ENCODE measurements at places on chromosomes 2 and 18. TPM values are rescaled to one million over a fixed set of nuclear protein-coding genes. Genes with fewer than 3 reads are reported as not detected.

Gene RAPGEF4
- 2.5 TPM for total RNA-seq

- no peaks in the 10 kb centered on the region for H3K27me3 ChIP-seq
- no peak for DNase-seq
- H3K27ac ChIP-seq = peak overlapping the region; percentile 76
- peaks cover 14% of the 10 kb centered on the region for H3K4me1 ChIP-seq
- no peaks in the 10 kb centered on the region for H3K36me3 ChIP-seq
Measured at GRCh38 chr2:45568935-45569334, 42.1 kb downstream of the SRBD1 start.

DNA sequence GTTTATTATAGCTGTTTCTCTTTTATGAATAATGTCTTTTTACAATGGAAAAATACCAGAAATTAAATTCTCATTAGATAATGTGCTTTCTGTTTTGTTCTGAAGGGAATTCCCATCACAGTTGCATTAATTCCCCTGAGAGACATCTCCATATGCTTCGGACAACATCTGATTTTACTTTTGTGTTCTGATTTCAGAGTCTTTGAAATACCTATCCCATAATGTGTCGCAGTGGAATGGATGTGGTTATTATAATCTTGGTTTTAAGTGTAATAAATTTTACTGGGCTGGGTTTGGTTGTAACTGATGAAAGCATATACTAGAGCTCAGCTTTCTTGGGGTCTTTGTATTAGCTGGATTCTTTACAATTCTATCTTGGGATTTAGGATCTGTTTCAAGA, 12.5 kb downstream of the SPTBN1 start:
- H3K27ac ChIP-seq = no peak overlapping the region
- no peak overlapping the region for H3K4me3 ChIP-seq
- no peaks in the 10 kb centered on the region for H3K27me3 ChIP-seq
- no peak for DNase-seq
- no peaks in the 10 kb centered on the region for H3K4me1 ChIP-seq

- no peaks in the 10 kb centered on the region for H3K4me1 ChIP-seq
- DNase-seq = no peak
- H3K27me3 ChIP-seq = no peaks in the 10 kb centered on the region
Measured at GRCh38 chr18:12421732-12422131, 14.0 kb downstream of the PRELID3A start.

DNA sequence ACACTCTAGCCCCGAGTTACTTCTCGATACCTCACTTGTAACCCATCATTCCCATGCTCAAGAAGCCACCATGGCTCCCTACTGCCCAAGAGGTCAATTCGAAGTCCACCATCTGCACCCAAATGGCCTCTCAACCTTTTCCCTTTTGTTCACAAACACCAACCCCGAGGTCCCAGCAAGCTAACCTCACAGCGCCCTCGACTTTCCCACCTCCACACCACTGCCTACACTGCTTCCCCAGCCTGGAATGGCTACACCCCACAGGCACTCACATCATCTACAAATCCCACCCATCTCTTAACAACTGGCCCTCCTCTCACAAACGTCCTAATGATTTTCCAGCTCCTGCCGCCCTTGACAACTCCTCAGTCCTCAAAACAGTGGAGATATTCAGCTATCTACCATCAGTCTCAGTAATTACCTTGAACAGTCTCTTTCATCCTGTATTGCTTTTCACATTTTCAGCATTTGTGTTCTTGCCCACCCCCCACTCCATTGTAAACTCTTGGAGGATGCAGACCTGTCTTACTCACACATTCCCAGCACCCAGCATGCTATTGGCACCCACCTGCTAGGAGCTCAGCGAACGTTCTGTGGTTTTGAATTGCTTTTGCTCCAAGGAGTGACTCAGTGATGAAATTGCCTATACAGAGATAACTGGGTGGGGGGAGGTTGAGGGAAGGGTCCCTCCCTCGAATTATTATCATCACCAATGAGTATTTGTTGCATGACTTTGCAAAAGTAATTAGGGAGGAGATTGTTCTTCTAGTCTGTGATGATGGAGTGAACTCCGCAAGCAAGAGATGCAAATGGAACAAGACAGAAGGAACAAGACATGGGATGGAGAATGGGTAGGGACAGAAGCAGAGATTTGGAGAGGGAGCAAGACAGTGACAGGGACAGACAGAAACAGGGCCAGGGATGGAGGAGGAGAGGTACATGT, 106.8 kb downstream of the CYP26B1 start:
- DNase-seq = no peak
- H3K36me3 ChIP-seq = no peaks in the 10 kb centered on the region
- H3K4me3 ChIP-seq = no peak overlapping the region
- no peaks in the 10 kb centered on the region for H3K27me3 ChIP-seq

DNA sequence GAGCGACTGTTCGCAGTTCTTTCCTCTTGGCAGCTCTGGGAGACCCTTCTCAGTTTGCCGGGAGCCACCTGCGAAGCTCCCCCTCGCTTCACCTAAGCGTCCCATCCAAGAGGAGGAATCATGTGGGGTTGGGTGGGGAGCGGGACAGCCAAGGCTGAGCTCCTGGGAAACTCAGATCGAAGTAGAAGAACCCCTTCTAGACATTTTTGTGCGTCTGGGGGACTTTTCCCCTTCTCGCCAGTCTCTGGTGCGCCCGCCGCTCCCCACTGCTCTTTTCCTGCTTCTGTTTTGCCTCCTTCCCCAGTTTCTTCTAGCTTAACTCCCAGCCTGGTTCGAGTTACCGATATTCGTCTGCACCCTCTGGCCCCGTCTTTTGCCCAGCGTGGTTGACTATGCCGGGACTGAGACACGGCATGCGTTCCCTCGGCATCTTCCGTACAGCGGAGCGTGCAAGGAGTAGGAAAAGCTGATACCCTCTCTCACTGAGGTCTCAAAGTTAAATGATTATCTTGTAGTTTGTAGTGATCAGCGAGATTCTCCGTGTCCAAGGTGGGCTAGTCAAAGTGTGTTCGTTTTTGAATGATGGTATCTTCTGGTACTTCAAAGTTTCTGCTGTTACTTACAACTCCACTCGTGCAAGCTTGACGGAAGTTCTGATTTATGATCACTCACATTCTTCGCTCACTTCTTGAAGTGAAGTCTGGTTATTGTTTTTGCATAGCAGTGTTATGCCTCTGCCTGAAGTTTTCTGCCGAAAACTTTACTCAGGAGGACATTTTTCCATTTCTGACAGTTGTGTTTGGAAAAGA, 664 bp downstream of the CAMKMT start:
- H3K4me1 ChIP-seq = peaks cover 16% of the 10 kb centered on the region
- H3K4me3 ChIP-seq = peak overlapping the region; percentile 88
- H3K27me3 ChIP-seq = no peaks in the 10 kb centered on the region

DNA sequence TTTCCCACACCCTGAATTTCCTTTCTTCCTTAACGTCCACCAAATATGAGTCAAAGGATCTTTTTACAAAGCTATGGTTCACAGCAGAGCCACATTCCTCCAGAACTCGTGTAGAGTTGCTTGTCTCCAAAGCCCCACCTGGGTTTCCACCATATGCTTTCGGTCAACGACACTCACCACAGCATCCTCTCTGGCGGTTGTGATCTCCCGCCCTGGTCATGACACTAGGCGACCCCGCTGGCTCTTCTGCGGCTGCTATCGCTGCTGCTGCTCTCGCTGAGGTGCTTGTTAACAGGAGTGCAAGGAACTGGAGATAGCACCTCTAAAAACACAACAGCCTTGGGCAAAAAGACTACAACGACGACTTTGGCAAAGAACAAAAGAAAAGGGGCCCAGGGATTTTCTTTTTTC, 340 bp downstream of the SLC40A1 start:
- peak overlapping the region; percentile 80 for H3K27ac ChIP-seq
- no peaks in the 10 kb centered on the region for H3K36me3 ChIP-seq
- DNase-seq = no peak
- no peaks in the 10 kb centered on the region for H3K4me1 ChIP-seq

DNA sequence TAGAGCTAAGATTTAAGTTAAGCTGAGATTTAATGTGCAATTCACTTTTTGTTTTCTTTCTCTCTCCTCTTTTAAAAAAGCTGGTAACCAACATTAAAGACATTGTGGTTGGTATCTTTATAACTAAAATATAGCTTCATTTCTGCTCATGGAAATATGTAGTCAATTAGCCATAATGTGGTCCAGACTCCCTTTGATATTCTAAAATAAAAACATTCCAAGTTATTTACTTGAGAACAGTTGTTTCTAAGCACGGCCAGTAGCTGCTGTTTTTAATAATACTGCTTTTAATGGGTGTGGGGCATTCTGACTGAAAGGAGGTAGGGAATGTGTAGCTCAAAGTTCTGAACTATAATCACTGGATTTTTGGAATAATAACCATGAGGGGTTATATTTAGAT, 183.3 kb upstream of the FBXO11 start:
- no peaks in the 10 kb centered on the region for H3K27me3 ChIP-seq
- no peak for DNase-seq
- H3K36me3 ChIP-seq = no peaks in the 10 kb centered on the region
- no peak overlapping the region for H3K27ac ChIP-seq

DNA sequence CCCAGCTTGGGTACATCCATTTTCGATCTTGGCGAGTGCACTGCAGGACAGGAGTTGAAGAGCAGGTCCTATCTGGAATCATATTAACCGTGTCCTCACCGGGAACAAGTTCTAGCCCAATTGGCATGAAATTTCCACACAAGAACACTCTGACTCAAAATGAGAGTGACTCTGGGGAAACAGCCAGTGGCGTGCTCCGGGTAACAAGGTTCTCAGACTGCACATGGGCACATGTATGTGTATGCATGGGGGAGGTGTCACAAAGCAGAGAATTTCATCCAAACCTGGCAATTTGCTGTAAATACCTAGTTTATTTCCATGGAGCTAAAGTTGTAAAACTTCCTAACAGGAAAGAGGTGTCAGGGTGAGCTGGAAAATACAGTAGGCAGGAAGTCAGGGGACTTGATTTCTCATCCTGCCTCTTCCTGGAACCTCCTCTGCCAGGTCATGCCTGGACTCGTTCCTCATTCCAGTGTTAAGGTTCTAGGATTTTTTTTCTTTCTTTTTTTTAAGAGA, 1.7 kb downstream of the TUBB6 start:
- no peaks in the 10 kb centered on the region for H3K36me3 ChIP-seq
- H3K27ac ChIP-seq = no peak overlapping the region
- no peaks in the 10 kb centered on the region for H3K4me1 ChIP-seq
- no peak overlapping the region for H3K4me3 ChIP-seq
- no peaks in the 10 kb centered on the region for H3K27me3 ChIP-seq

Data from naive thymus-derived CD4-positive, alpha-beta T cell (primary cell).